ENCODE measurements at places on chromosomes 4 and X.

DNA sequence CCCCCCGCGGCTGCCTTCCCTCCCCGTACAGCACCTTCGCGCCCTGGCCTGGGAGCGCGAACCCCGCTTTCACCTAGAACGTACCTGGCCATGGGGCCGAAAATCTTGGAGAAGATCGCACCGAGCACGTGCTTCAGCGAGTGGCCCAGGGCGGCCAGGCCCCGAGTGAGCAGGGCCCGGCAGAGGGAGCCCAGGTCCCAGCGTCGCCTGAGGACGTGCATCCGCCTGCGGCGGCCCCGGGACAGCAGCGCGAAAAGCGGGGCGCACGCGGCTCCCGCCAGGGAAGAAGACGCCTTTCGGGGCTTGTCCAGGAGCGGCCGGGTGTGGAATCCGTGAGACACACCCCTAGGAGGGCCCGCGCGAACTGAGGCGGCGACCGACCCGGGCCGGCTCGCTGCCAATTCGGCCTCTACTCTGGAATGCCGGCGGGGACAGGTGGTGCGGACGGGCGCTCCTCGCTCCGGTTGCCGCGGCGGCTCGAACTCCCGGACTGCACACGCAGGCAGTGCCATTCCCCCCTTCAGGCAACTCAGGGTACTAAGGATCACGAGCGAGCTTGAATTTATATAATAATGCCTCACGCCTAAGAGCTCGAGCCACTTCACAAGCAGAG is at the start of gene HS6ST2:
HS6ST2 (minus strand) TSS at position 539 of the 613 bp plus-strand sequence.
- H3K36me3 ChIP-seq, result no peaks in the 10 kb centered on the region
- no peak for DNase-seq
- peak within 1 kb of the TSS; percentile 50 for H3K4me3 ChIP-seq

- H3K36me3 ChIP-seq, result peaks cover 56% of the 10 kb centered on the region
- H3K27ac ChIP-seq, result no peak overlapping the region
- DNase-seq, result no peak
- no peak overlapping the region for H3K4me3 ChIP-seq
- H3K4me1 ChIP-seq, result no peaks in the 10 kb centered on the region
- H3K27me3 ChIP-seq, result no peaks in the 10 kb centered on the region
Observed at GRCh38 chr4:163127621-163128020, 39.1 kb downstream of the NAF1 start.

DNA sequence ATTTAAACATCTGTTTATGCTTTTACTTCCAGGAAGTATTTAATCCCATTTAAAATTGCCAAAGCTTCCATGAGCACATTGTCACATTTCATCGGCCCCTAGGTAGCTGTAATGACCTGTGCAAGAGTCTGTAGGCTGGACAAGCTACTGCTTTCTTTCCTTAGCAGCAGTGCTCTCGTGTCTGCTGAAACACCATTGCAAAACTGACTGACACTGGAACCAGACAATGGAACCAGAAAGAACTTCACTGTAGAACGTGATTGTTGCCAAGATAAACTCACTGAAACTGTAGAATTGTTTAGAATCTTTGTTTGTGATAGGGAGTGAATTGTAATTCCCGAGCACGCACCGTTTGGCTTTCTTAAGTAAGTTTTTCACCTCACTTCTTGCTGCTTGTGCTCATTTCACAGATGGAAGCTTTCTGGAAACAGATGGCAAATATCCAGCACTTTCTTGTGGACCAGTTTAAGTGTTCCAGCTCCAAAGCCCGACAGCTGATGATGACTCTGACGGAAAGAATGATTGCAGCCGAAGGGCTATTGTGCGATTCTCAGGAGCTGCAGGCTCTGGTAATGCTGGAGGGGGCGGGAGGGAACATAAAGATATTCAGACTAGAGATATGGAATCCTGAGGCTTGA is 36.9 kb downstream of the EVC start:
- no peaks in the 10 kb centered on the region for H3K4me1 ChIP-seq
- H3K27ac ChIP-seq, result no peak overlapping the region
- H3K27me3 ChIP-seq, result no peaks in the 10 kb centered on the region
- H3K36me3 ChIP-seq, result peaks cover 38% of the 10 kb centered on the region

DNA sequence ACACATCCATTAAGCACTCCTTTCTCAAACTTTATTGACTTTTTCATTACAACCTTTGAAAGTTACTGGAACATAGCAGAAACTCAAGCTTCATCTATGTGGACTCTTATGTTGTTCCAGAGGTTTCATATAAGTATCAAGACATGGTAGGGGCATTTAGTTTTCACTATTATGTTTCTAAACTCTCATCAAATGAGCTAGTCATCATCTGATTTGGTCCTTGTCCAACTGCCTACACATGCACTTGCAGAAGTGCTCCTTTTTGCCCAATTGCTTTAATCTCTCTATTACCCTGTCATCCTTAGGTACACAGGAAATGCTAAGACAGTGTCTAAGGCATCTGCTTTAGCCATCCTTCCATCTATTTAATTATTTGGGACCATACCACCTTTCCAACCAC is 42.2 kb upstream of the EPGN start:
- DNase-seq, result no peak
- H3K4me3 ChIP-seq, result no peak overlapping the region
- no peak overlapping the region for H3K27ac ChIP-seq
- no peaks in the 10 kb centered on the region for H3K36me3 ChIP-seq
- H3K4me1 ChIP-seq, result no peaks in the 10 kb centered on the region
- H3K27me3 ChIP-seq, result no peaks in the 10 kb centered on the region

GRCh38 chrX:34058005-34058404 is 74.1 kb downstream of the FAM47A start:
- no peak overlapping the region for H3K4me3 ChIP-seq
- H3K27me3 ChIP-seq, result no peaks in the 10 kb centered on the region
- DNase-seq, result no peak
- H3K36me3 ChIP-seq, result no peaks in the 10 kb centered on the region

- no peaks in the 10 kb centered on the region for H3K4me1 ChIP-seq
- H3K27me3 ChIP-seq, result no peaks in the 10 kb centered on the region
- H3K36me3 ChIP-seq, result no peaks in the 10 kb centered on the region
- no peak overlapping the region for H3K4me3 ChIP-seq
Observed at GRCh38 chrX:38277136-38277535, 50.2 kb downstream of the RPGR start.

DNA sequence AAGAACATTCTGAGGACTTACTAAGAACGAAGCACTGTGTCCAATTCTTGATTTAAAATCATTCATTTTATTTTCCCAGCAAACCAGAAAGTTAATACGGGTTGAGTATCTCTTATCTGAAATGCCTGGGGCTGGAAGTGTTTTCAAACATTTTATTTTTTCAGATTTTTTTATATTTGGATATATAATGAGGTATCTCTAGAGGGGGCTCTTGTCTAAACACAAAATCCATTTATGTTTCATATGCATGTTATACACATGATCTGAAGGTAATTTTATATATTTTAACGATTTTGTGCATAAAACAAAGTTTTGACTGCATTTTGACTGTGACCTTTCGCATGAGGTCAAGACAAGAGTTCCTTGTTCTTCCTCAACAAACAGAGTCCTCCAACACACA is 320.9 kb downstream of the ASMT start:
- no peak overlapping the region for H3K27ac ChIP-seq
- H3K4me3 ChIP-seq, result no peak overlapping the region
- H3K4me1 ChIP-seq, result no peaks in the 10 kb centered on the region
- H3K36me3 ChIP-seq, result no peaks in the 10 kb centered on the region
- DNase-seq, result no peak

GRCh38 chrX:27354021-27354420 is 109.1 kb downstream of the PPP4R3C start:
- no peaks in the 10 kb centered on the region for H3K36me3 ChIP-seq
- no peak overlapping the region for H3K27ac ChIP-seq
- no peak for DNase-seq
- H3K4me3 ChIP-seq, result no peak overlapping the region

GRCh38 chr4:111921714-111922113 is 223.5 kb upstream of the FAM241A start:
- no peaks in the 10 kb centered on the region for H3K4me1 ChIP-seq
- H3K4me3 ChIP-seq, result no peak overlapping the region

GRCh38 chrX:104659005-104659744 is 93.2 kb downstream of the IL1RAPL2 start:
- H3K4me3 ChIP-seq, result no peak overlapping the region
- no peaks in the 10 kb centered on the region for H3K4me1 ChIP-seq

GRCh38 chr4:56995525-56995924 is 16.8 kb downstream of the POLR2B start:
- no peaks in the 10 kb centered on the region for H3K27me3 ChIP-seq
- H3K4me1 ChIP-seq, result peaks cover 9% of the 10 kb centered on the region
- no peak for DNase-seq
- no peak overlapping the region for H3K4me3 ChIP-seq

GRCh38 chr4:74944354-74944793 is 11.5 kb downstream of the PARM1 start:
- DNase-seq, result no peak
- H3K27ac ChIP-seq, result no peak overlapping the region
- H3K4me1 ChIP-seq, result peaks cover 2% of the 10 kb centered on the region
- no peaks in the 10 kb centered on the region for H3K27me3 ChIP-seq

DNA sequence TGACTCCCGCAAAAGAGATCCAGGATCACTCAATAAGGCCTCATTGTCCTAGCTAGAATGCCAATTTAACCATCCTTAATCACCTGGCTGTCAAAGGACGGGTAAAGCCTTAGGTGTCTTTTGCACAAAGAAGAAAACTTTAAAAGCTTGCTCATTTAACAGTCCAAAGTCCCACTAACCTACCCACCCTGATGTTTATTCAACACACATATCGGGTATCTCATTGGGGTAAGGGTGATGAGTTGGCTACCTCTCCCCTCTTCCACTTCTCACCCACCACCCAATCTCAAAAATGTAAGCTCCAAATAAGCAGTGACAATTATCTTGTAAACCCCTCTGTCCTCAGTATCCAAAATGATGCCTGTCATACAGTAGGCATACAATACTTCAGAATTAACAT is 988 bp upstream of the SRD5A3 start:
- H3K4me3 ChIP-seq, result no peak overlapping the region
- no peak for DNase-seq
- H3K27ac ChIP-seq, result no peak overlapping the region
- no peaks in the 10 kb centered on the region for H3K36me3 ChIP-seq

GRCh38 chr4:169159624-169160171 is 111.1 kb downstream of the SH3RF1 start:
- no peak overlapping the region for H3K27ac ChIP-seq
- peaks cover 16% of the 10 kb centered on the region for H3K4me1 ChIP-seq
- H3K36me3 ChIP-seq, result no peaks in the 10 kb centered on the region
- no peak for DNase-seq
- no peak overlapping the region for H3K4me3 ChIP-seq
- H3K27me3 ChIP-seq, result no peaks in the 10 kb centered on the region

GRCh38 chrX:7117587-7117986 is 29.9 kb upstream of the STS start:
- H3K36me3 ChIP-seq, result no peaks in the 10 kb centered on the region
- H3K4me1 ChIP-seq, result no peaks in the 10 kb centered on the region
- no peak overlapping the region for H3K27ac ChIP-seq
- no peak overlapping the region for H3K4me3 ChIP-seq

DNA sequence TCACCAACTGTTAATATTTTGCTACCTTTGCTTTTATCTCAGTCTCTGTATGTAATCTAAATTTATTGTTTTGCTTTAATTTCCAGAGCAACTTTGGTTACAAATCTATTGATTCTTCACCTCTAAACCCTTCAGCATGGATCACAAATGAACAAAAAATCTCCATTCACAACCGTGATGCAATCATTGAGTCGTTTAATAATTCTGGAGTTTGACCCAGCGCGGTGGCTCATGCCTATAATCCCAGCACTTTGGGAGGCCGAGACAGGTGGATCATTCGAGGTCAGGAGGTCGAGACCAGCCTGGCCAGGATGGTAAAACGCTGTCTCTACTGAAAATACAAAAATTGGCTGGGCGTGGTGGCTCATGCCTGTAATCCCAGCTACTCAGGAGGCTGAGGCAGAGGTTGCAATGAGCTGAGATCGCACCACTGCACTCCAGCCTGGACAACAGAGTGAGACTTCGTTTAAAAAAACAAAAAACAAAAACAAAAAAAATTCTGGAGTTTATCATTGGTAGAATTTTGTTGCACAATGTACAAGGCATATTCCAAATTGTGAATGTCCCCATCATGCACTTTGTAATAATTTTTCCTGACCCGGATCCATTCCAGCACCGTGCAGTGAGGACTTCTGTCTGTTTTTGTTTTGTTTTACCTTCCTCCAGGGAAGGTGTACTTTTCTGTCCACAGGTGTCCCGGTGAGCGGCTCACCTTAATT is 2.3 kb upstream of the IDUA start:
- DNase-seq, result no peak
- no peaks in the 10 kb centered on the region for H3K27me3 ChIP-seq
- H3K4me1 ChIP-seq, result peaks cover 34% of the 10 kb centered on the region
- H3K4me3 ChIP-seq, result peak overlapping the region; percentile 35
- H3K27ac ChIP-seq, result no peak overlapping the region
- H3K36me3 ChIP-seq, result peaks cover under 1% of the 10 kb centered on the region

- no peaks in the 10 kb centered on the region for H3K27me3 ChIP-seq
- H3K36me3 ChIP-seq, result peaks cover 26% of the 10 kb centered on the region
- H3K4me3 ChIP-seq, result no peak overlapping the region
- no peak for DNase-seq
Observed at GRCh38 chr4:140626661-140627376, 58.1 kb upstream of the UCP1 start.

- no peak for DNase-seq
- H3K27ac ChIP-seq, result no peak overlapping the region
- no peaks in the 10 kb centered on the region for H3K27me3 ChIP-seq
- no peaks in the 10 kb centered on the region for H3K4me1 ChIP-seq
- H3K4me3 ChIP-seq, result no peak overlapping the region
- H3K36me3 ChIP-seq, result no peaks in the 10 kb centered on the region
Observed at GRCh38 chrX:85024044-85024443, 20.4 kb downstream of the APOOL start.

DNA sequence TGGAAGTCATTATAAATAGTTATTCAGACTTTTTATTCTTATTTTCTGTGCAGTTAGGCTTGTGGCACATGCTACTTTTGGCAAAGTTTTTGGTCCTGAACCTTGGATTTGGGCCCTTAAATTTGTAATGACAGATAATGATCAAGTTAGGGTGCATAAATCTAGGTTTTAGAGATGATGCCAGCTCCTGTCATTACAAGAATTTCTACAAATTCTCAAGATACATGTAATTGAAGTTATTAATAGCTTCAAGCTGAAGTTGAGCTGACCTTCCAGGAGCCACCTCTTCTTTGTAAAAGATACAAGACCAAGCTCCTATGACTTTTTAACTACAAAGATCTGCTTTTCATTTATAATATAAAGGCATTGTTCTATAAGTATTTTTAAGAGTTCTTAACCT is 255.6 kb upstream of the UGT8 start:
- H3K36me3 ChIP-seq, result no peaks in the 10 kb centered on the region
- H3K4me3 ChIP-seq, result no peak overlapping the region
- DNase-seq, result no peak
- no peaks in the 10 kb centered on the region for H3K27me3 ChIP-seq
- no peak overlapping the region for H3K27ac ChIP-seq
- H3K4me1 ChIP-seq, result no peaks in the 10 kb centered on the region

GRCh38 chr4:47010912-47011446 is 17.6 kb upstream of the GABRA4 start:
- no peaks in the 10 kb centered on the region for H3K36me3 ChIP-seq
- no peak overlapping the region for H3K4me3 ChIP-seq
- no peaks in the 10 kb centered on the region for H3K4me1 ChIP-seq
- DNase-seq, result no peak

- no peaks in the 10 kb centered on the region for H3K36me3 ChIP-seq
- no peaks in the 10 kb centered on the region for H3K4me1 ChIP-seq
- H3K4me3 ChIP-seq, result no peak overlapping the region
- H3K27ac ChIP-seq, result no peak overlapping the region
Observed at GRCh38 chr4:83574247-83574646, 38.3 kb downstream of the GPAT3 start.
